PC-9 (cell line): ENCODE measurements at places on chromosomes 3 and 15. TPM values are rescaled to one million over a fixed set of nuclear protein-coding genes. Genes with fewer than 3 reads are reported as not detected.
A peak's percentile ranks its signal among the peaks of the same experiment; 100 is the strongest.

GRCh38 chr3:125039131-125040100, 16.4 kb downstream of the HEG1 start:
- DNase-seq = no peak

The RLBP1 gene
- not detected in 2 replicates for total RNA-seq

The FAM81A gene
- 7.0 TPM in 2 replicates for total RNA-seq

The SEMA3G gene
- 1.3 and 1.4 TPM in 2 replicates for total RNA-seq

DNA sequence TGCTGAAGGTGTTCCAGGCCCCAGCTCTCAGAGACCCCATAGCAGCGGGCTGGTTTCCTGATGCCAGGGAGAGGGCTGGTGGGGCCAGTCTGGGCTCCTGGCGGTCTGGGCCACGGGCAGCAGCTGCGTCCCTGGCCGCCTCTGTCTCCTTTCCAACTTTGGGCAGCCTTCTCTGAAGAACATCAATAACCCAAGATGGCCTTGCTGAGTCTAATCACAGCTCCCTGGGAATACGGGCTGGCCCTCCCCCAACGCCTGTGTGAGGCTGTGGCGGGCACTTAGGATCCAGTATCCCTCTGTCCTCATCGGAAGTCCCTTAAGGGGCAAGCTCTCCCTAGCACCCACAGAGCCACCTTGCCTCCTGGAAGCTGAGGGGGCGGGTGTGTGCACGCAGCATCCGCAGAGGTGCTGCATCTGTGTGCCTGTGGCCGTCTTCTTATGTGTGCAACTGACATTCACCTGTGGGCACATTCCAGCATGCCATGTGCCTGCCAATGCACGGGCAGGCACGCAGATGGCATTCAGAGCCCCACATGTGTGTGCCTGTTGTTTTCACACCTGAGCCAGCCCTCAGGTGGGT, 2.1 kb downstream of the ATP2B2 start:
- DNase-seq = no peak

DNA sequence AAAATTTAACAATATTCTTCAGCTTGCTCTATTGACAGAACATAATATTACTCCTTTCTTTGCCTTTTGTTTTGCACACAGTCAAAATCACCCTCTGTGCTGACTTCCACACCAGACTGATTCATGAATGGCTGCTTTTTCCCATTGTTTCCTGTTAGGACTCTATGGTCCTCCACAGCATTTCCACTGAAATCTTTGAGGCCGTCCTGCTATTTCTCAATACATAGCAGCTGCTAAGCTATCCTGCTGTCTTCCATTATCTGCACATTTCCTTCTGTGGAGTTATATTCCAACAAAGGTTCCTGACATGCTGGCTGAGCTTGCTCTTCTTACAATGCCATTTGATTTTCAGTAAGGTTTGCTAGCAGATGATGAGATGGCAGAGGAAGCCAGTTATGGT, 153.3 kb downstream of the EPHA3 start:
- DNase-seq = no peak

GRCh38 chr3:51949121-51949520, 6.1 kb upstream of the GPR62 start:
- no peak for DNase-seq

- DNase-seq = no peak
Measured at GRCh38 chr3:9563851-9564250, 10.2 kb upstream of the LHFPL4 start.

DNA sequence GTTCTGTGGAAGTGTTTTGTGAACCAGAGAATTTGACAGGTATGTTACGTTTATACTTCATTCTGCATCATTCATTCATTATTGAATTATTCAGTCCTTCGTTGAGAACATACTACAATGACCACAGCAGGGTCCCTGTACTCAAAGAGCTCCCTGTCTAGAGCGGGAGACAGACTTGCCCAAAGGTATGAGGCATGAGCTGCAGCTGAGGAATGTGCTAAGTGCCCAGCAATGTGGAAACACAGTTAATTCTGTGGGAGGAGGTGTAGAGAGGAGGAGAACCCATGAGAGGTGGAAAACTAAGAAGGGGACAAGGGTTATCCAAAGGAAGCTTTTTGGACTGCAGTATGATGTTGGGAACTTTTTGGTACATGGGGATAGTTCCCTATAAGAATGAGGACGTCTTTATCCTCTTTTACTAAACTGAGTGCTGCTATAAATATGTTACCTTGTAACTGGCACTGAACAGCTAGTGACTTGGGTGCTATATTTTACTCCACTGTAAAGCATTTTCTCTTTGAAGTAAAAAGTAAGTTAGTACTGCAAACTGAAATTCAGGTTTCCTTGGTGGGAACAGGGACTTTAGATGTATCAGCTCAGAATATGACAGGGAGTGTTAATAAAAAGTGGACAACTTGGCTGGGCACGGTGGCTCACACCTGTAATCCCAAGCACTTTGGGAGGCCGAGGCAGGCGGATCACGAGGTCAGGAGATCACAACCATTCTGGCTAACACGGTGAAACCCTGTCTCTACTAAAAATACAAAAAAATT, 5.7 kb downstream of the SMAD3 start:
- DNase-seq = no peak

The C3orf85 gene
- total RNA-seq = not detected in 2 replicates

The CLDN16 gene
- total RNA-seq = 0.20 and 0.46 TPM in 2 replicates

- DNase-seq = peak; percentile 43
Measured at GRCh38 chr15:67144609-67145311, 79.4 kb downstream of the SMAD3 start.

DNA sequence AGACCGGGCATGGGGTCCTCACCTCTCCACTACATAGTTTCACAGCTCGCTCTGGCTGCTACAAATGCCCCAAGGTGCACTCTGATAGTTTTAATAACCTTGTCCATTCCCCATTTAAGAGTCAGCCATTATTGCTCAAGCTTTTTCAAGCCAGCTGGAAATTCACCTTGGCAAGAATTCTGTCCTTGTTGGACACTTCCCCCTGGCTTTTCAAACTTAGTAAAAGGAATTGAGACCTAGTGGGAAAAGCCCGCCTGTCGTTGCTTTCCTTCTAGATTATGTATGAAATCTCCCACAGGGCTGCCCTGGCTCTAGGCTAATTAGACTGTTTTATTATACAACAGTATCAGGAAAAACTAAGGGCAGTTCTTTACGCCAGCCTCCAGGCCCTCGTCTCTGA, 293.7 kb upstream of the GADL1 start:
- DNase-seq = no peak

DNA sequence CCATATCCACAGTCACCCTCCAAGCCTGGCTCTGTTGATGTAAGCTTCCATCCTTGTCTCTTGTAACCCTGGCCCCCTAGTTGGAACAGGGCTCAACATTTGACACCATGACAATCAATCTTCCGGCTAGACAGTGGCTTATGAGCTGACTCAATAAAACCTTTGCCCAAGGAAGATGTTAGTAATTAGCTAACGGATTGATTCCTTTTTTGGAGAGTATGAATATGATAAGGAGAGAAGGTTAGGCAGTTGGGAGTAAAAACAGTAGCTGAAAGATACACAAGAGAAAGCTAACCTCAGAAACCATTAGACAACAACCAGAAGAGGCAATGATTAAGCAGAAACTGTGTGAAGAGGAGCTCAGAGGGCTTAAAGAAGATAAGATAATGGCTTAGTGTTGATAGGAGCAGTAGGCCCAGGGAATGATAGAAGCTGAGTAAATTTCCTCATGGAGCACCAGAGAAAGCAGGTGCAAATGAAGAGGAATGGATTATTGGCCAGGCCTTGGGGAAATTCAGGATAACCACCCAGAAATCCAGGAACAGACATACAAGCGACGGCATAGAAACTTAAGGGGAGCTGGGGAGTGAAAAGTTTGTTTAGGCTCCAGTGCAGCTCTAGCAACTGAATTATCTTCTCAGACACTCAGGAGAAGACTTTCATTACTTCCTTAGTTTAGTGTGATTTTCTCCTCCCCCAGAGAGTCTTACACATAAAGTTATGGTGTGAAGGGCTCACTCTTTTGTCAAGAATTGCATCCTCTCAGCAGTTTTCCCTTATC, 7.8 kb upstream of the RFX7 start:
- no peak for DNase-seq

GRCh38 chr3:48470286-48470685, 23.7 kb downstream of the ATRIP start:
- DNase-seq = no peak

The SOX14 gene
- not detected in 2 replicates for total RNA-seq

DNA sequence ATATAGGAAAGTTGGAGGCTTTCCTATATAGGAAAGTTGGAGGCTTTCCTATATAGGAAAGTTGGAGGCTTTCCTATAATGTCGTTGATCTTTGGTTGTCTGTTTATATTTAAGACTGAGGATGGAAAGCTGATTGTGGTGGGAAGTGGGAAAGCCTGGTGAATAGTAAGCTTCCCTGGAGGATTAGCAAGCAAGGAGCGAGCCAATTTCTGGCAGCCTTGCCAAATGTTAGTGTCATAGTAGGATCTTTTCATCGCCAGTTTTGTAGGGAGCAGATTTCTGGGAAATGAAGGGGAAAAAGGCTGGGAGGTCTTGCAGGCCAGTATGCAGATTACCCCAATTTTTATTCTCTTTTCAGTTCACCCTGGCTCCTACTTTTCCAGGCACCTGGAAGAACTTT, 39.9 kb upstream of the CCNL1 start:
- no peak for DNase-seq

GRCh38 chr3:138938877-138939560, 7.9 kb downstream of the FOXL2 start:
- DNase-seq = no peak

DNA sequence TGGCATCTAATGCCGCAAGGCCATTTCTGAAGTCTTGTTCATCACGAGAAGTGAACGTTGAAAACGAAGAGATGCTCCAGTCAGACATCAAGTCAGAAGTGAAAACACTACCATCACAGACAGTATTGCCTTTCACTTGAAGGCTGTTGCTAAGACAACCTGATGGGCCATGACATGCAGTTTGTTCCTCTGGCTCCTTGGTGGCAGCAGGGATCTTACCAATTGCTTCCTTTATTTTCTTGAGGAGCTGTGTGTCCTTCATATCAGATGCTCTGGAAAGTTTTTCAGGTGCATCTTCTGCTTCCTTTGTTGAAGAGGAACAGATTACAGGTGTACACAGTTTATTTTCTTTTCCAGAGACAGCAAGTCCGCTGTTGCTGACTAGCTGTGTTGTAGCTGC, 30.7 kb upstream of the MYLK start:
- DNase-seq = no peak

GRCh38 chr3:194575484-194576210, 57.6 kb downstream of the TMEM44 start:
- DNase-seq = no peak

The TGM4 gene
- total RNA-seq = 0.61 and 0.63 TPM in 2 replicates

- DNase-seq = peak; percentile 40
Measured at GRCh38 chr3:193732391-193732790, 139.4 kb downstream of the OPA1 start.

DNA sequence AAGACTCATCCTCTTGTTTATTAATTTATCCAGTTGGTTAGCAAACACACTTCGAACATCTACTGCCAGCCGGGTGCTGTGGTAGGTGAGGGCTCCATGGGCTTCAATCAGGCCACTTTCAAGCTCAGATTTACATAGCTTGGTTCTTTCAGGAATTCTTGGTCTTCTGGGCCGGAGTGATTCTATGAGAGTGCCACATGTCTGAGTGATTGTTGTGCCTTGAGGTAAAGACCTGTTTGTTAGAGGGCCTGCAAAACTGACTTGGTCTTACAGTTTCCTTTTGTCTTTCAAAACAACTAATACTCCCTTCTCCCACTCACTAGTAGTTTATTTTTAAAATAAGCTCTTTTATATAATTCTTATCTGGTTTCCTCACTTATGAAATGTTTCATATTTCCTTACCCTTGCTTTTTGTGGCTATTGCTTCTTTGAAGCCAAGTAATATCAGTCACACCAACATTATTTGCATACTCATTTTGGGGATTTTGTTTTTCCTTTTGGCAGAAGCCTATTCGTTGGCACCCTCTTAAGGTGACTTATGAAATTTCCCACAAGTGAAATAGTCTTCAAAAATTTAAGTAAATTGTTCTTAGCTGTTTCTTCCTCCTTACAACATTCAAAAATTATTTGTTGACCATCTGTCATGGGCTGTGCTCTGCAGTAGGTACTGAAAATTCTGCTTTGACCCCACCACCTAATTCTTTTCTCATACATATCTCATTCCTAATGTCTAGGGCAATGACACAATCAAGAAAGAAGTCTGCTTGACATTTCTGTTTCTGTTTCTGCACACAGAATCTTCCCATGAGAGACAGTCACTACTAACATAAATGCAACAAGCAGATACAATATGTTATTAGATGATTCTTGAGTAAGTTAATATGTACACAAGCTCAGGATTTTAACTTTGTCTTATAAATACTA, 120.2 kb downstream of the LRRC28 start:
- no peak for DNase-seq

GRCh38 chr3:127455541-127456450, 134.7 kb downstream of the TPRA1 start:
- DNase-seq = no peak

The CXCR6 gene
- total RNA-seq = 0.63 and 0.74 TPM in 2 replicates

- DNase-seq = peak; percentile 82
Measured at GRCh38 chr3:79019137-79019923, 748.5 kb downstream of the ROBO1 start.

The ZMYND10 gene
- total RNA-seq = 4.4 and 8.7 TPM in 2 replicates

GRCh38 chr3:43861635-43862034, 170.9 kb downstream of the ABHD5 start:
- DNase-seq = no peak

- DNase-seq = peak; percentile 81
Measured at GRCh38 chr15:67050062-67050461, 15.3 kb upstream of the SMAD3 start.

DNA sequence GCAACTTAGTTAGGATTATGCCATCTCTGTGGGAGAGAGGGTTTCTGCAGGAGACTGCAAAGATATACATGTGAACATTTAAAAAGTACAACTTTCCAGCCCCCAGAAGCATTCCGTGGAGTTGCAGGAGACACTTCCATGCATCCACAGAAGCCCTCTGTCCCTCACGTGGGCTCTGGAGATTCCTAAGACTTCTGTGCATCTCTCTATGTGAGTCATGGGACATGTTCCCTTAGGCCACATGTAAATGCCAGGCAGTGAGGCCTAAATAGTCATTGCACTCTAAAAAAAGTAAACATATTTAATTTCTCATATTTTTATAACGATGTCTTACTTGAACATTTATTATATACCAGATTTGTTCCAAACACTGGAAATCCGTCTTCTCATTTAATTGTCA, 126.5 kb upstream of the ROPN1 start:
- no peak for DNase-seq

DNA sequence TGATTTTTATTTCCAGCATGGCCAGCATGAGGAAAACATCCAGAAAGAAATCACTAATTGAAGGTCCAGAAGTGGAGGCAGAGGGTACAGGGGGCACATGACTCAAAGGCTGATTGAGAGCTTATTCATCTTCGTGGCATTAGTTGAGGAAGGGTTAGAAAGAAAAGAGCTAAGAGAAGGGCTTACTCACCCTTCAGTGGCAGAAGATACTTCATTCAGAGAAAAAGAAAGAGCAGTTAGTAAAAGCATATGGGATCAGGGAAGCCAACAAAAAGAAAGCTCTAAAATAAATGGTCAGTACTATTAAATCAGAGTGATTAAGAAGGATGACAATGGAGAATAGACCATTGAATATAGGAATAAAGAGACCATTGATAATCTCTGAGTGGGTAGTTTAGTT, 25.2 kb downstream of the GAP43 start:
- DNase-seq = no peak

The SPINK8 gene
- not detected in 2 replicates for total RNA-seq

GRCh38 chr3:171508676-171509075, 48.5 kb upstream of the TNIK start:
- DNase-seq = no peak

GRCh38 chr15:74384881-74385643, 17.6 kb upstream of the CYP11A1 start:
- DNase-seq = peak; percentile 85

The HRH1 gene
- 7.4 and 9.2 TPM in 2 replicates for total RNA-seq

GRCh38 chr3:124419303-124419702, 310.9 kb upstream of the UMPS start:
- DNase-seq = no peak
